ENCODE measurements at places on chromosomes 16 and 17.

DNA sequence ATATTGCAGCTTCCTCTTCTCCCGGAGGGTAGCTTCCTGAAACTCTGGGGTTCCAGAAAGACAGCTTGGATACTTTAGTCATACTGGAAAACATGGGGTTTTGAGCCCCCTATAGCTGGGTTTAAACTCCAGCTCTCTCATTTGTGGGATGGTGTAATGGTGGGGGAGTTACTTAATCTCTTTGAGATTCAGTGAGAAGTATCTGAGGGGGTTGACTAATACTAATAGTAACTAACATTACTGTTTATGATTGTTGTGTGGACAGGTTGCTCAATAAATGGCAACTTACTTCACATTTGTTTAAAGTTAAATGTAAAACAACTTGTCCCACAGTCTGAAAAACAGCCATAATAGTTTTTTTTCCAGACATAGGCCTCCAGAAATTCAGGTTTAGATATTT lies 5.1 kb upstream of the SUZ12 start:
- DNase-seq: no peak

DNA sequence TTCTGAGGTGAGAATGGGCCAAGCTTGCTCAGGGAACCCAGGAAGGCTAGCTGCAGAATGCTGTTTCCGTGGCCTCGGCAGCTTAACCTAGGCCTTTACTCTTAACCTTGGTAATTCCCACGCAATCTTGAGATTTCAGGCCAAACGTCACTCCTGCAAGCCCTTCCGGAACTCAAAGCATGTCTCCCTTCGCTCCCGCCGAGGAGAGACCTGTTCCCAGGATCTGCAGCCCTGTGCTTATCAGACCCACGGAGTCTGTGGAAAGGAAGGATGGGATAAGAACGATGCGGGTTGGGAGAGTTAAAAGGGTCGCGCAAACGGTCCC lies 524 bp upstream of the ZFP3 start:
- DNase-seq: no peak

DNA sequence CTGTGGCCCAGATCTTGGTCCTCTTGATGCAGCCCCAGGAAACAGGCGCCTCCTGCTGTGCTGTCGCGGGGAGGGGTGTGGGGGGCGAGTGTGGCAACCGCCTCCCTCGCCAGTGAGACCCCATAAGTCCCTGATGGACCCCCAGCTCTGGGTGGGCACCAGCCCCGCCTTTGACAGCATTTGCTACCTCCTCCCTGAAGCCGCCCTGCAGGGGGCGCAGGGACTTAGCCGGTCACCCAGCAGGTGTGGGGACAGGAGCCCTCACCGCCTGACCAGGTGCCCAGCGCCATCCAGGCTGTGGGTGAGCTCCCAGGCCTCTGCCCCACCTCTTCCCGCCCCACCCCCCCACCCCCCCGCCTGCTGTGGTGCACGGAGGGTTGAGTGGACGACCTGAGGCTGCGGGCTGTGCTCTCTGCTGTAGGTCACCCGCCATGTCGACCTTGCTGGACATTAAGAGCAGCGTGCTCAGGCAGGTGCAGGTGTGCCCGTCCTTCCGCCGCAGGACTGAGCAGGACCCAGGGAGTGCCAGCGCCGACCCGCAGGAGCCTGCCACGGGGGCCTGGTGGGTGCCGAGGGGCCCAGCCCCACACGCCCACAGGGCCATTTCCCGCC lies 4.8 kb downstream of the BAIAP3 start:
- no peak for DNase-seq

- no peak for DNase-seq
These were observed 626.6 kb upstream of the SOX9 start for GRCh38 chr17:71494062-71494855.

- no peak for DNase-seq
These were observed 70.2 kb downstream of the ARHGAP44 start for GRCh38 chr17:12859520-12859919.

GRCh38 chr17:82922646-82923045 lies 82.8 kb upstream of the ZNF750 start:
- no peak for DNase-seq

DNA sequence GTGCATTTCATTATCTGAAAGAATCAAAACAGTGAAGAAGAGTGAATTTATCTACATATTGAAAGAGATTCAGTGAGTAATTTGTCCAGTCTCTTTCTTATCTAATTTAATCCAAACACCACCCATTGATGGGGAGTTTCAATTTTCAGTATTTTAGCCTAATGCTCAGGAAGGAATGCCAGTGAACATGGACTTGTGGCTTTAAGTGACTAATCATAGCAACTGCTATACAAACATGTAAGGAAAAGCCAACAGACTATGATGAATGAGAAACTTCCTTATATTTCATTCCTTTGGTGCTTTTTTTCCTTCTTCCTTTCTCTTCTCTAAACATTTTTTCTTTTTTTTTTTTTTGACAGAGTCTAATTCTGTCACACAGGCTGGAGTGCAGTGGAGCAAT lies 885.8 kb downstream of the KCNJ2 start:
- no peak for DNase-seq

- DNase-seq: no peak
These were observed 8.8 kb downstream of the XYLT2 start for GRCh38 chr17:50354776-50355175.

GRCh38 chr17:67068999-67069398 lies 24.6 kb downstream of the CACNG1 start:
- no peak for DNase-seq

DNA sequence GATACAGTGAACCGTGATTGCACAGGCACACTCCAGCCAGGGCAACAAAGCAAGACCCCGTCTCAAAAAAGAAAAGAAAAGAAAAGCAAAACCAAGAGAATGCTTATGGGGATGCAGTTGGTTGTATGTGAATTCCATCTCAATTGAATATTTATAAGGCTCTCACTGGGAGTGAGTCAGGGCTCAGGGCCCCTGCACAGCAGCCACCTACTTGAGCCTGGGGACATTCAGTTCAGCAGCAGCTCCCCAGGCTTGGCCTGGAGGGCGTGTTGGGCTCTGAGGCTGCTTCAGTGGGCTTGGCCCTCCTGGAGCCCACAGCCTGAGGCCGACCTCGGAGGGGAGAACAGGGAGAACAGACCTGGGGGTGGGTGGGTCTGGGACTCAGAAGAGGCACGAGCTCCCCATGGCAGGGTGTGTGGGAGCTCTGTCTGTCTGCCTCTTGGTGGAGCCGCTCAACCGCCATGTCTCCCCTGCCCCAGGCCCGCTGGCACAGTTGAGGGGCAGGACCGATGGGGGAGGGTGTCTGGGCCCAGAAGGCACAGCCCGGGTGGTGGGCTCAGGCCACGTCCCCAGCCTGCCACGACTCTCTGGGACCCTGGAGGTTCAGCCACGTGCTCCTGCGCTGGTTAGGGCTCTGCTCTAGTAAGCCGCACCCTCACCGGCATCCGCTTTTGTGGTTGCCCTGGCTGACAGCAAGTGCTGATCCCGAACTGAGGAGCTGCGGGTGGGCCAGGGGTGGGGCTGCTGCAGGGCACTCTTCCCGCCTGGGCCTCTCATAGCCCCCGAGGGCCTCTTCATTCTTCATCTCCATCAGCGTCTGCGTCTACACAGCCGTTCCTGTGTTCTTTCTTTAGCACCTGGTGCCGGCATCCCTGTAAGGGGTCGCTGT lies 24.8 kb downstream of the ZFPM1 start:
- no peak for DNase-seq

- no peak for DNase-seq
These were observed 32.3 kb downstream of the GRB7 start for GRCh38 chr17:39769974-39770587.

GRCh38 chr16:82703871-82704768 lies 77.4 kb downstream of the CDH13 start:
- no peak for DNase-seq

- DNase-seq: no peak
These were observed 448 bp downstream of the STAT5B start for GRCh38 chr17:42275527-42276358.

GRCh38 chr17:46139432-46140210 lies 53.6 kb downstream of the KANSL1 start:
- DNase-seq: no peak

DNA sequence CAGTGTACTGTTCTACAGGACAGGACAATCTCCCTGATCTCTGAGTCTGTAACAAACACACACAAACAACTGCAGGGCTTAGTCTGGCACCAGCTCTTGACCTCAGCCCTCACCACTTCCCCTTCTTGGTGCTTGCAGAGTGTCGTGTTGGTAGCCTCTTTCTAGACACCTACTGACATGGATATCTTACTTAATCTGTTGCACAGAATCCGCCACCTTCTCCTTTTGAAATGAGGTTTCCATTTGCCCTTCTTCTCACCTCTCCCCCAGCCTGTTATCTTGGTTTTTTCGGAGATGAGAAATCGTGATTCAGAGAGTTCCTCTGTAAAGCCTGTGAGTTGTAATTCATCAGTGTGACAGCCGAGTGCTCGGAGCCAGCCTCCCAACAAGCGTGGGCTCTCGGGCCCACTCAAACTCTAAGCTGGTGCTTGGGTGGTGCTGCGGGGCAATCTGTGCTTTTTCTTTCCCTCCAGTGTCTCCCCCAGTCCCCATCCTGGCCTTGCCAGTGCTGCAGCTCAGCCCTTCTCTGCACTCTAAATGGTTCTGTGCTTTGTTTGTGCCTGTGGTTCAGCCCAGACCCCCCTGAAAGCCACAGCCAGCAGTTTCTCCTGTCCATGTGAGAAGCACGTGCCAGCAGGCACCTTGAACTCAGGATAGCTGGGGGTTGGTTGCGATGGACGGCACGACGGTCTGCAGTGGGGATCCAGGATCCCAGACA lies 28.1 kb downstream of the KIAA0513 start:
- DNase-seq: peak; percentile 53

- no peak for DNase-seq
These were observed 594 bp upstream of the CARHSP1 start for GRCh38 chr16:8869212-8869987.

DNA sequence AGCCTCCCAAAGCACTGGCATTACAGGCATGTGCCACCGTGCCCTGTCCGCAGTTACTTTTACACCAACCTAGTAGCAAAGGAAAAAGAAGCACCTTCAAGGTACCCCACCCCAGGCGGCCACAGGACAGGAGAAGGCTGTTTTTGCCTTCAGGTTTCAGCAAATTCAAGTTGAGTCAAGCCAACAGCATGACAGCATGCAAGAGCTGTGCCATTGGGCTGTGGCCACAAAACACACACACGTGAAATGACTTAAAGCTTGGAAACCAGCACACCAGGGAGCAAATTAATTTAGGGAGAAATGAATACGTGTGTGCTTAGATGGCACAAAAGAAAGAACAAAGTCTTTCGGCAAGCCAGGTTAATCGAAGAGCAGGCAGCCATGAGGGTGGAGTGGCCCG lies 39.7 kb downstream of the ERCC4 start:
- no peak for DNase-seq

DNA sequence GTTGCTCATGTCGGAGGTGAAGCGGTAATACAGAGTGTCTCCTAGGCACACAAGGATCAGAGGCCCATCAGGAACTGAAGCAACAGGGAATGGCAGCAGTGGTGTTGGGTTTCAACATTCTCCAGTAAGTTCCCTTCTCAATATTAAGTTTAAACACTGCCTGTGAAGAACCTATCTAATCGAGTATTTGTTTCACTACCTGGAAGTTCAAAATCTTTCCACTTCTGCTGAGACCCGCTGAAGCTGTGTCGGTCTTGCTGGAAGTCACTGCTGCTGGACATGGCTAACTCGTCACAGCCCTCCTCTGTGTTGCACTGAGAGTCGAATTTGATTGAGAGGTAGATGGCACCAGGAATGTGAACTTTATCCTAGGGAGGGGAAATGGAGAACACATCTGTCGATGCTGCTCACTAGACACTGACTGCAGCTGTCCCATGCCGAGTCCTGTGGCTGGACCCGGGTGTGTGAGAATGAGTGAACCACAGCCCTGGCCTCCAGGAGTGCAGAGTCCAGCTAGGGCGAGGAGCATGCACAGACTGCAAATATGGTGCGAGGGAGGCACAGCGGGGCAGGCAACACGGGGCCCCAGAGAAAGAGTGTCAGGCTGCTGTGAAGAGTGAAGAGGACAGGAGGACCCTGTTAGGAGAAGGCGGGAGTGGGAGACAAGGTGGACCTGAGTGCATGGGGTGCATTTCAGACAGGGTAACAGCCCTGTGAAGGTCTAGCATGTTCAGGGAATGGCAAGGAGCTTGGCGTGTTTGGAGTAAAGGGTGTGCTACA lies 50.1 kb upstream of the ATP2A3 start:
- DNase-seq: no peak

DNA sequence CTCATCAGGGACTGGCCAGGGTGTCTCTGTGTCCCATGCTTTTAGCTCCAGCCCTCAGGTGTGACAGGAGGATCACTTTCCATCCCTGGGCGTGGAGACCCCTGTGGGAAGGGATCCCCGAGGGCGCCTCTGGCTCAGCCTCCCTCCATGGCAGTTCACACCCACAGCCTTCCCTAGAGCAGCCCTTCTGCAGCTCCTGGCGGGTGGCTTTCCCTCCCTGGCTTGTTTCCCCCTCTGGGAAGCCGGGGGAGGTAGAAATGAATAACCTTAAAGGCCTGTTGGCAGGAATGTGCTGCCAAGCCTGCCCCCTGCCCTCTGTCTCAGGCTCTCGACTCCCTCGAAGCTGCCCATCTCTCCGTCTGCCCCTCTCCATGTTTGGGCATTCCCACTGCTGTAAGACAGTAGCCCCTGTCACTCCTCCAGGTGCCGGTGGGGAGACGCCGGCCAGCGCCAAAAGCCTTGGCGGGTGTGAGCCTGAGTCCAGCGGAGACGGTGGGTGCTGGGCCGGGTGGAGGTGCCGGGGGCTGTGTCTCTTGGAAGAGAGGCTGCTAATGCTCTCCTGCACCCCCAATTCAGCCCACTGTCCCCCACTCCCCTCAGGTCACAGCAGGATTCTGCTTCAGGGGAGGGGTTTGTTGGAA lies 2.1 kb upstream of the ATP2A1 start:
- DNase-seq: no peak

All from stimulated activated CD4-positive, alpha-beta T cell treated with anti-CD3 and anti-CD28 coated beads, Interleukin-12 subunit alpha, Interleukin-12 subunit beta, amount 100 ng/mL, for 48 hours (primary cell).